Thymus (tissue), 14 donors: ENCODE measurements at places on chromosomes 7 and 10.

- DNase-seq = no peak
These were observed 169.9 kb upstream of the ASAH2 start for GRCh38 chr10:50421026-50421719.

- DNase-seq = peak; percentile 56
These were observed 20.3 kb upstream of the IGF2BP3 start for GRCh38 chr7:23490357-23491135.

DNA sequence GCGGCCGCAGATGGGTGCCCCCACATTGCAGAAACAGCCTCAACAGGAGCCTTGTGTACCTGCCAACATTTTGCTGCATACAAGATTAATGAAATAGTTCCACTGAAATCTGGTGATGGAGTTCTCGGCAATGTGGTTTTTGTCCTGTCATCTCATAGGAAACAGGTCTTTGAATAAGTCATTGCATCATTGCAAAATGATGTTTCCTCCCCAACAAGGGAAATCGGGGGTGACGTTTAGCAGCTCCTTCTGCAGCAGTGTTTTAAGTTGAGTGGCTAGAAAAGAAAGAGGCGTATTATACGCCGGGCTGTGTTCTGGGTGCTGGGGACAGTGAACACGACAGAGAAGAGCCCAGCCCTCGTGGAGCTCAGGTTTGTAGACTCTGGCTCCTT, 177.0 kb downstream of the PRKAG2 start:
- no peak for DNase-seq

DNA sequence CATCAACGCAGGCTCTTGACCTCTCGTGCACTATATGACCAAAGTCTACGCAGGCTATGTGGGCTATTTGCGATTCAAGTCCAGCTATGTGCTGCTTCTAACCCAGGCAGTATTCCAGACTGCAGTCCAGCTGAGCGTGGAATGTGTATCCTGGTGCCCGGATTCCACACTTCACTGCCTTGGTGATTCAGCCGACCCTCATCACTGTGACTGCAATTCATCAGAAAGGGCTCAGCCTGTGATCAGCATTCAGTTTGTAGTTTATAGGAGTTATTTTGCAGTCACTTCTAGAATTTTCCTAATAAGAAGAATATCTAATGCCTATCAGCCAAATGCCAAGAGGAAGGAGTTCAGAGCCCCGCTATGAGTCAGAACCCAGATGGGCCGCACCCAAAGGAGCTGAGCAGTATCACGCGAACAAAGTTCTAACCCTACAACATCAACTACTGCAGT, 119.8 kb upstream of the LANCL2 start:
- no peak for DNase-seq

DNA sequence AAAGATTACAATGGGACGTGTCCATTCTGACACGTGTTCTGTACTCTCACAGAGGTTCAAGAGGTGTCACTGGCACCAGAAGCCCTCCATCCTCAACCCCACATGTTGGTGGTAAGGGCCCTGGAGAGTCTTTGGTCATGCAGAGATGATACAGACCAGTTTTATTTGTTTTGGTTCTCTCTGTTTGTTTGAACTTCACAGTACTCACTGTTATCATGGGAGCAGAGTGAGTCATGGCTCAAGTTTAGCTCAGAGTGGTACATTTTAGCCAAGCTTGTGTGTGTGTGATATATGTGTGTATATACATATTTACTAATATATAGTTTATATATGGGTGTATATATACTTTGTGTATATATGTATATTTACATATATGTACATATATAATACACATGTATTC, 935.6 kb downstream of the GRID1 start:
- DNase-seq = no peak

DNA sequence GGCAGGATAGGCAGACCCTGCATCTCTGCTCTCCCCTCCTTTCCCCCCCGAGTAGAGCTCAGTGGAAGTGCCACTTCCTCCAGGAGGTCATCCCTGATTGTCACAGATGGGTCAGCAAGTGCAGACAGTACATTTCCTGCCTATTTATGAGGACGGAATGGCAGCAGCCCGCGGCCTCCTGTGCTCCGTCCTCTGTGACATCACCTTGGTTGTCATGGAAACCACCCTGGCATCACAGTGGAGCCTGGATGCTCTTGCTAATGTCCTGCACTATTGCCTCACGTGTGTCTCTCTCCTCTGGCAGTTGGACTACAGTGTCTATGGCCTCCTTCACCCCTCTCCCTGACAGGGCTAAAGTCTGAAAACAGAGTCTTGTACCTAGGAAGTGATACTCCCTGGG, 148.6 kb downstream of the SH3PXD2A start:
- no peak for DNase-seq

DNA sequence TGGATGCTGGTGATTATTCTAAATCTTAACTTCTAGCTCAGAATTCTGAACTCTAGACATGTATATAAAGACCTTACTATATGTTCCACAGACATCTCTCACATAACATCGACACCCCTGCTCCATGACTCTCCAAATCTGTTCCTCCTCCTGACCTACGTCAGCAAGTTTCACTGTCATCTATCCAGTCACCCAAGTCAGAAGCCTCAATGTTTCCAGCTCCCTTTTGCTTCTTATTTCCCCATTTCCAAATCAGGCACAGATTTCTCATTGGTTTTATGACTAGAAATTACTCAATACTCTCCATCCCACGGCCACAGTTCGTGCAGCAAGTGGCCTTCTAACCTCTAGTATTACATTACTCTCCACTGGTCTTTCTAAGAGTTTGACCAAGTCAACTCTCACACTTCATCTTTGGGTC, 28.5 kb downstream of the EPC1 start:
- DNase-seq = no peak

DNA sequence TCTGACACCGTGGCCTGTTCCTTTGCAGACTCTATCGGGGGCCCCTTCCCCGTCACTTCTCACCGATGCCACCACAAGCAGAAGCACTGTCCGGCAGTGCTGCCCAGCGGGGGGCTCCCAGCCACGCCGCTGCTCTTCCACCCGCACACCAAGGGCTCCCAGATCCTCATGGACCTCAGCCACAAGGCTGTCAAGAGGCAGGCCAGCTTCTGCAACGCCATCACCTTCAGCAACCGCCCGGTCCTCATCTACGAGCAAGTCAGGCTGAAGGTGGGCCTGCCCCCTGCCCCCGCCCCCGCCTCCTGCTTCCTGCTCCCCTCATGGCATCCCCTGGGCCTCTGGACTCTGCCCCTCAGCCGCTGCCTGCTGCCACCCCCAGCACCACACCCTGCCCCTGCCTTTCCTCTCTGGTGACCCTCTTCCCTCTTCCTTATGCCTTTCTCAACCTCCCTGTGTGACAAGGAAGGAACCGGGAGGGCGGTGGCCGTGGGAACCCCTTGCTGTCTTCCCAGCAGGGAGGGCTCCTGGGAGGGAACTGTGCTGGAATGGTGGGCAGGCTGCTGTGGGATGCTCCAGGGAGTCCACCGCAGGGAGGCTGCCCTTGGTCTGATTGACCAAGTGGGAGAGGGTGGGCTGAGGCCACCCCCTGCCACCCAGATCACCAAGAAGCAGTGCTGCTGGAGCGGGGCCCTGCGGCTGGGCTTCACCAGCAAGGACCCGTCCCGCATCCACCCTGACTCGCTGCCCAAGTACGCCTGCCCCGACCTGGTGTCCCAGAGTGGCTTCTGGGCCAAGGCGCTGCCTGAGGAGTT, 77.5 kb downstream of the NEURL1 start:
- DNase-seq = no peak

GRCh38 chr7:124840435-124840834, 74.8 kb upstream of the GPR37 start:
- DNase-seq = no peak

DNA sequence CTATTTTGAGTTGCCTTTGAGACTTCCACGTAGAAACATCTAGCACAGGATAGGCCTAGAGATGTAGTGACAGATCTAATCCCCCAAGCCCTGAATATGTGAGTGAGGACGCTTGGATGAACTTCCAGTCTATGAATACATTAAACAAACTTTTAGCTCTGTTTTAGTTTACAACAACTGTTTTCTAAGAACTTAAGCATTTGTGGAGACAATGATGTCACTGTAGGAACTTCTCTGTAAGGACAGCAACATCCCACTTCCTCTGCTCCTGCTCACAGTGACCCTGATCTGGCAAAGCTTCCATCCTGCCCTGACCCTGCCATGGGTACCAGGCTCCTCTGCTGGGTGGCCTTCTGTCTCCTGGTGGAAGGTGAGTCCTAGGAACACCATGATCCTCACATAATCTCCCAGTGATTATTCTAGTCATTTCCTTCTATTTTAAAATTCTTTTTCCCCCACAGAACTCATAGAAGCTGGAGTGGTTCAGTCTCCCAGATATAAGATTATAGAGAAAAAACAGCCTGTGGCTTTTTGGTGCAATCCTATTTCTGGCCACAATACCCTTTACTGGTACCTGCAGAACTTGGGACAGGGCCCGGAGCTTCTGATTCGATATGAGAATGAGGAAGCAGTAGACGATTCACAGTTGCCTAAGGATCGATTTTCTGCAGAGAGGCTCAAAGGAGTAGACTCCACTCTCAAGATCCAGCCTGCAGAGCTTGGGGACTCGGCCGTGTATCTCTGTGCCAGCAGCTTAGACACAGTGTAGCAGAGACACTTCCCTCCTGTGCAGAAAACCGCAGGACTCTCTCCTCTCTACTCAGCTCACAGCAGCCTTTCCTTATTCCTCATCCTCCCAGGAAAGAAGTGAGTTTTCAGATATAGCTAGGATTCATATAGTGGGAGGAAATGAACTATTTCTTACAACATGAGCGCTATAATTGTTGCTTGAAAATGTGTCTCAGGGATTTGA, 194.4 kb upstream of the PRSS1 start:
- no peak for DNase-seq

DNA sequence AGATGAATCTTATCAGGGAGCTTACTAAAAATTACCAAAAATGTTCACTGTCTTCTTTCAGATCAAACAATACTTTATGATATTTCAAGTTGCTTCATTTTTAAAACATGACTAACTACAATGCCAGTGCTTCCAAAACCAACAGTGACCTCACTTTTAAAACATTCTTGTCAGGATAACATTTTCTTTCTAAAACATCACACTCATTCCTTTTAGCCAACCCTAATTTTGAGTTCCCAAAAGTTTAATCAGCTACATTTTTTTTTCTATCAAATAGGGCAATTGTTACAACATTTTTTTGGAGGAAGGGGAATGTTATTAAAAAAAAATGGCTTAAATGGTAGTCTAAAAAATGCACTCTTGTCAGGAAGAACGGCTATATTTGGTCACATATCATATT, 37.3 kb downstream of the RTKN2 start:
- DNase-seq = no peak

DNA sequence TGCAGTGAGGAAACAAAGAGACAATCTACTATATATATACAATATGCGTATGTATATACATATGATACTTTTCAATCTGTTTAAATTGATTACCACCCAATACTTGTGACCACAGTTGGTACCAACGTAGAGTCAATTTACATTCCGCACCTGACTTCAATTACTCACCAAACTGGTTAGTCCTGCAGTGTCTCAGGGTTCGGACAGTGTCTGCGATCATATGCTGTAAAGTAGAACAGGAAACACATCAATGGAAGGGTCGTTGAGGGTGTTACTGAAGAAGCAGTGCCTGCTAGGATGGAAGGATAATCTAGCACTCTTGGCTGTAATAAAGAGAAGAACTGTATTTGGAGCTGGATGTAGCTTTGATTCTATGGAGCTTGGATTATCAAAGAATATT, 179.7 kb upstream of the CDCA7L start:
- no peak for DNase-seq

GRCh38 chr7:143484119-143484518, 6.4 kb downstream of the TAS2R41 start:
- DNase-seq = no peak
